ENCODE measurements at places on chromosomes 11 and 22.
A peak's percentile ranks its signal among the peaks of the same experiment; 100 is the strongest.

DNA sequence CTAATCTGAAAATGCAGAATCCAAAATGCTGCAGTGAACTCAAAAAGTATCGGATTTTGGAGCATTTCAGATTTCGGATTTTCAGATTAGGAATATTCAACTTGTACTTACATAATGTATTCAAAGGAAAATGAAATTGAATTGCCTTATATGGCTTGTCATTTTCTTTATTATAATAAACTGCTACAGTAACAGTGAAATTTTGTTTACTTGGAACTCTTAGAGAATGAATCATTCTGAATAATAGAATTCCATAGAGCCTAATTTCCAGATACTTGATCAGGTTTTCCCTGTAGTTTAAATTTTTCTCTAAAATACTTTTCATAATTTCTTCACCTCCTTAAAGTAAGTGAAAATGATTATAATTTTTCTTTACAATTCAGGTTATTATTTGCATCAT, 17.3 kb downstream of the TTC17 start:
- no peaks in the 10 kb centered on the region for H3K4me1 ChIP-seq
- H3K27me3 ChIP-seq, result no peaks in the 10 kb centered on the region
- no peak for DNase-seq
- H3K27ac ChIP-seq, result no peak overlapping the region
- peaks cover 5% of the 10 kb centered on the region for H3K36me3 ChIP-seq
- no peak overlapping the region for H3K4me3 ChIP-seq

- no peaks in the 10 kb centered on the region for H3K4me1 ChIP-seq
- no peaks in the 10 kb centered on the region for H3K27me3 ChIP-seq
- no peak overlapping the region for H3K4me3 ChIP-seq
- DNase-seq, result no peak
- no peaks in the 10 kb centered on the region for H3K36me3 ChIP-seq
Observed at GRCh38 chr11:119721129-119722120, 7.6 kb downstream of the NECTIN1 start.

DNA sequence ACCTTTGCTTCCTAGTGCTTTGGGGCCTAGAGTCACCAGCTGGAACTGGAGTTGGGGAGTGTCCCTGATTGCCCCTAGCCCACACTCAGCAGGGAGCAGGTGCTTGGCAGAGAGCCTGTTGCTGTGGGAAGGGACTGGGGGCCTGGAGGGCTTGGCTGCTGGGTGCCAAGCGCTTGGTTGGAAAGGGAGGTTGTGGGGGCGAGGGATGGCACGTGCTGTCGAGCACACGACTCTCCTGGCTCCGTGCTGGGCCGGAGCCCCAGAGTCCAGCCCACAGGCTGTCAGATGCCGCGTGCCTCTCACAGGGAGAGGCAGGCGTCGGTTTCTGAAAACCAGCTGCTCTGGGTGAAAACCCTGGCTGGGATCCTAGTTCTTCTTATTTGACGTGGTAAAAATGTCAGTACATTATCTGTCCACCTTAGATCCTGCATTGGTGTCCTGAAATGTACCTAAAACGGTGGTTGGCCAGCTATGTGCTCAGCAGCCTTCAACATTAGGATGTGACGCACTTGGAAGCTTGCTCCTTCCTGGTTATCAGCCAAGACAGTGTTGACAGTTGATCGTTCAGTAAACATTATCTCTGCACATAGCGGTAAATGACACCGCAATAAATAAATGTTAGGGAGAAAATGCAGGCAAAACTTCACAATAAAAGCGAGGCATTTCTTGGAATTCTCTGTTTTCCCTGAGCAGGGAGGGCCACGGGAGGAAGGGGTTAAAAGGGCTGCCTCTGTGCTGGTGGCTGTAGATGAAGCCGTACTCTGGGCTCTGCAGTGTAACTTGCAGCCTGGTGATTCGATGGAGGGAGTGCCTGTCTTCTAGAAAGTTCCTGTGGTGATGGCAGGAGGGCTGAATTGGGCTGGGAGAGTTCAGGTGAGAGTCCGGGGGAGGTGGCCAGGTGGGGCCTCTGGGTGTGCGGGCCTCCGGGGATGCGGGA, 29.2 kb downstream of the GRAMD4 start:
- no peak for DNase-seq
- H3K27ac ChIP-seq, result no peak overlapping the region
- no peak overlapping the region for H3K4me3 ChIP-seq
- H3K36me3 ChIP-seq, result no peaks in the 10 kb centered on the region
- H3K4me1 ChIP-seq, result no peaks in the 10 kb centered on the region

DNA sequence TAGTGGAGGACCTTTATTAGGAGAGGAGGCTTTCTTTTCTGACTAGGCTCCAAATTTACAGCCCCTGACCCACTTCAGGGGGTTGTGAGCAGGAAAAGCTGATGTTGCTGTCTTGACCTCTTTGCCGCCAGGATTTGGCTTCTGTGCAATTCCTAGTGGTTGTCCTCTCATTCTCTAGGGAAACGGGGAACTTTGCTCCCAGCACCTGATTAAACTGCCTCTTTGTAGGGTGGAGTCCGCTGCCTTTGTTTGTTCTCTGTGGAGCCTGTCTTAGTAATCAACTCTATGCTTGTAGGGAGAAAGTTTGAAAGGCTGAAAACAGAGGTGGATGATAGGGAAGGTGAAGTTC, 16.3 kb downstream of the CTNND1 start:
- DNase-seq, result no peak
- H3K4me3 ChIP-seq, result peak overlapping the region; percentile 51
- H3K27ac ChIP-seq, result peak overlapping the region; percentile 86
- H3K36me3 ChIP-seq, result no peaks in the 10 kb centered on the region
- no peaks in the 10 kb centered on the region for H3K27me3 ChIP-seq

- H3K36me3 ChIP-seq, result no peaks in the 10 kb centered on the region
- DNase-seq, result no peak
- peaks cover 13% of the 10 kb centered on the region for H3K4me1 ChIP-seq
- H3K27ac ChIP-seq, result peak overlapping the region; percentile 45
Observed at GRCh38 chr22:22061085-22062077, 78.8 kb upstream of the TOP3B start.

DNA sequence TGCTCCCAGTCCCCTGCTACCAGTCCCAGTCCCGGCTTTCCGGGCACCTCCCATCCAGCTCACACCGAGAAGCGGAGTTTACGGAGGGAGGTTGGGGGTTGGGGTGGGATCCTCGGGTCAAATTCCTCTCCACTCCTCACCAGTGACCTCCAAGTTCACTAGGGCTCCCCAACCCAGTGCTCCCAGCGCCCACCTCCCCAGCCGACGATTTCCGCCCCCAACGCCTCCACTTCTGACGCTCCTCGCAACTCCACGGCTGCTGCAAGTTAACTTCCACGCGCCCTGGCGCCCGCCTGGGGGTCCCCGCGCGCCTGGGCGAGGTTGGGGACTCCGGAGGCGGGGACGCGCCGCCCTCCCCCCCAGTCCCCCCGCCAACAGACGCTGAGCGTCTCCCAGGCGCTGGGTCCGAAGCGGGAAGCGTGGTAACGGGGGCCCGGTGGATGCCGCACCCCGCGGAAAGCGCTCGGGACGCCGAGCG, 526 bp downstream of the TPST2 start:
- H3K27me3 ChIP-seq, result no peaks in the 10 kb centered on the region
- H3K4me3 ChIP-seq, result peak overlapping the region; percentile 87
- peak; percentile 71 for DNase-seq
- H3K36me3 ChIP-seq, result no peaks in the 10 kb centered on the region
- peak overlapping the region; percentile 75 for H3K27ac ChIP-seq
- H3K4me1 ChIP-seq, result peaks cover 21% of the 10 kb centered on the region

- no peaks in the 10 kb centered on the region for H3K36me3 ChIP-seq
- no peak overlapping the region for H3K4me3 ChIP-seq
- no peak overlapping the region for H3K27ac ChIP-seq
- no peaks in the 10 kb centered on the region for H3K27me3 ChIP-seq
Observed at GRCh38 chr11:102600666-102601065, 24.5 kb downstream of the MMP20 start.

- no peaks in the 10 kb centered on the region for H3K4me1 ChIP-seq
- H3K36me3 ChIP-seq, result peaks cover 8% of the 10 kb centered on the region
- DNase-seq, result no peak
- no peaks in the 10 kb centered on the region for H3K27me3 ChIP-seq
Observed at GRCh38 chr11:74592063-74592440, 330 bp upstream of the POLD3 start.

DNA sequence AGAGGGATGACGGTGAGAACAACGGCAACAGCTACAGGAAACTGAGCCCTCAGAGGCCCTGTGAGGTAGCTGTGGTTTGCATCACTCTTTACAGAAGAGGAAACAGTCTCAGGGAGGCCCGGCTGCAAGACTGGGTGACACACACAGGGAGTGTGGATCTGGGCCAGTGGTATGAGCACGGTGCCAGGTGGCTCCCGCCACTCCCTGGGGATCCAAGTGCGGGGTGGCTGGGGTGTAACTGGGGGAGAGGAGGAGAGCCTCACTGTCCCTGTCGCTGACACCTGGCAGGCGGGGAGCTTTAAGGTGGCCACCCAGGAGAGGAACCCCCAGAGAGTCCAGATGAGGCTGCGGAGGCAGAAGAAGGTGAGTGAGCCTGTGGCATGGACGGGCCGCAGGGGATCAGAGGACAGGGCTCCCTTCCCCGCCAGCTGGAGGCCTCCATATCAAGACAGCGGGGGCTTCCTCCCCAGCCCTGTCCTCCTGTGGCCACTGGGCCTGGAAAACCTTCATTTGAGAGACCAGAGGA, 5.6 kb downstream of the RGL4 start:
- H3K4me3 ChIP-seq, result no peak overlapping the region
- no peaks in the 10 kb centered on the region for H3K27me3 ChIP-seq
- H3K27ac ChIP-seq, result no peak overlapping the region
- H3K36me3 ChIP-seq, result peaks cover 54% of the 10 kb centered on the region
- peak; percentile 65 for DNase-seq

- peak overlapping the region; percentile 51 for H3K4me3 ChIP-seq
- H3K4me1 ChIP-seq, result peaks cover 60% of the 10 kb centered on the region
- DNase-seq, result peak; percentile 64
Observed at GRCh38 chr11:7575841-7576725, 62.3 kb downstream of the PPFIBP2 start.

DNA sequence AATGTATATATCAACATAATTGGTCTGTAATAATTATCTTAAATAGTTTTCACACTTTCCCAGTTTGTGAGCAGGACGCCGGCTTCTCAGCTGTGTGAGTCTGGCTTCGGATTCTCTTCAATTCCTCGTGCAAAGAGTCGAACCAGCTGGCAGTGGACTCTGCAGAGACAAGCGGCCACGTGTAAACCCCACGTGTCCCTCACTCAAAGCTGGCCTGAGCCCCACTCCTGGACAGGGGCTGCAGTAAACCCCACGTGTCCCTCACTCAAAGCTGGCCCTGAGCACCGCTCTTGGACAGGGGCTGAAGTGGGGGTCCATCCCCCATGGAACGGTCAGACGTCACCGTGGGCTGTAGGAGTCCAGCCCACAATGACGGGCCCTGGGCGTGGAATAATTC, 51.0 kb downstream of the CERK start:
- DNase-seq, result no peak
- H3K36me3 ChIP-seq, result peaks cover 60% of the 10 kb centered on the region

- no peaks in the 10 kb centered on the region for H3K27me3 ChIP-seq
- peaks cover 25% of the 10 kb centered on the region for H3K4me1 ChIP-seq
- H3K4me3 ChIP-seq, result peak overlapping the region; percentile 15
Observed at GRCh38 chr11:33692013-33692504, 8.6 kb downstream of the C11orf91 start.

GRCh38 chr22:17777005-17777716, 2.9 kb upstream of the BID start:
- peaks cover 10% of the 10 kb centered on the region for H3K4me1 ChIP-seq
- peak overlapping the region; percentile 59 for H3K27ac ChIP-seq
- DNase-seq, result no peak
- H3K4me3 ChIP-seq, result no peak overlapping the region
- H3K36me3 ChIP-seq, result no peaks in the 10 kb centered on the region
- H3K27me3 ChIP-seq, result no peaks in the 10 kb centered on the region
